ENCODE measurements at places on chromosomes 13 and 19.

DNA sequence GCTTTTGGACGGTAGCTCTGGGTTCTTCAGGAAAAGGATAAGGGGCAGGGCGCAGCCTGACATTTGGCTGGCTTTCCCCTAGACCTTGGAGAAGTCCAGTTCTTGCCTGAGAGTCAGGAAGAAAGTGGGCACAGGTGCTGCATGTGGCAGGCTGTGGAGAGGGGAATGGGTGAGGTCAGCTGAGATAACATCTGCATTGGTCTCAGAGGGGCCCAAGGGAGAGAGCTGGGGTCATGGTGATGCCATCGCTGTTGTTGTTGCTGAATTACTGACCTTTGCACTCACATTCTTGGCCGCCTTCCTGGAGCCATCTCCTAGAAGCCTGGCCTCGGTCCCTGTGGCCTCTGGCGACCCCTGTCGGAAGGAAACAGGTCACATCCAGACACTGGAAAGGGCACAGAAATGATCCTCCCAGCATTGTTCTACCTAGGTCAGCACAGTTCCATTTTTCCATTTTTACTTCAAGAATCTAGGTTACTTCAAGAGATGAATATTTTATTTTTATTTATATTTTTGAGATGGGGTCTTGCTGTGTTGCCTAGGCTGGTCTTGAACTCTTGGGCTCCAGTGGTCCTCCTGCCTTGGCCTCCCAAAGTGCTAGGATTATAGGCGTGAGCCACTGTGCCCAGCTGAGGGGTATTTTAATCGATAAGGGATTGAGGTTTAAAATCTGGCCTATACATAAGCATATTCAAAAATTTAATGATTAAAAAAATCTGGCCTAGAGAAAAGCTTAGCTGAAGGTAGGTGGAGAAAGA, 6.5 kb upstream of the LIPE start:
- DNase-seq = no peak

DNA sequence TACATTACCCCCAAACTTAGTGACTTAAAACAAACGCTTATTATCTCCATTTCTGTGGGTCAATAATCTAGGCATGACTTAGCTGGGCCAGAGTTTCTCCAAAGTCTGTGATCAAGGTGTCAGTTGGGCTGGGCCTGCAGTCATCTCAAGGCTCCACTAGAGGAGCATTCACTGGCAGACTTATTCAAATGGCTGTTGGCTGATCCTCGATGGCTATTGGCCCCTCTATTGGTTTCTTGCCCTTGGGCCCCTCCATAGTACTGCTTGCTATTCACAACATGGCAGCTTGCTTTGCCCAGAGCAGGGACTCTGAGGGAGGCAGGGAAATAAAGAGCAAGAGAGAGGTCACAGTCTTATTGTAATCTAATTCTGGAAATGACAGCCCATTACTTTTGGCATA, 57.6 kb downstream of the RCBTB2 start:
- DNase-seq = no peak

DNA sequence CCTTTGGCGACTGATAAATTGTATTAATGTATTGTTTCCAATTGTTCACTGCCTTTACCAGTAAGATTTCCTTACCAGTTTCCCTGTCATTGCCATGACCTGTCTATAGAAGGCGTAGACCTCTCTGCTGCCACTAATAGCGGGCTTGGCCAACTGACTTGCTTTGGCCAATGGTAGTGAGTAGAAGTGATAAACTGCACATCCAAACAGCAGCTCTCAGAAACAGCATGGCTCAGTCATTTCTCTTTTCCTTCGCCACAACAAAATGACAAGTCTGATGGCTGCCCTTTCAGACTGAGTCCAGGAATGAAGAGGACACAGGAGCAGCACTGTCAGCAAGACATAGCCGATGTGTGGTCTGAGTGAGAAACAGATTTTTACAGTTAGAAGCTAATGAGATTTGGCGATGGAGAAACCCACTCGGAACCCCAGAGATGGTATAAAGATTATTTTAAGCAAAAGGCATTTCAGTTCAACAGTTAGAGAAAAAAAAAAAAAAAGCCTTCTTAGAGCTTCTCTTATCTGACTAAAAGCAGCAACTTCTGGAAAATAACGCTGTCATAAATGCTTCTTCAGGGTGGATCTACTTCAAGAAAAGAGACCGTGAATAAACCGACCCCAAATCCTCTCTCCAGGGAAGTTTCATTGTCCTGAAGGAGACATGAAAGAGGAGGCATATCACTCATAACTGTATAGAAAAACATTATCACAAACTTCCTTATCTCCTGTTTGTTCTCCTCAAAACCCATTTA, 42.0 kb upstream of the TM9SF2 start:
- DNase-seq = no peak

DNA sequence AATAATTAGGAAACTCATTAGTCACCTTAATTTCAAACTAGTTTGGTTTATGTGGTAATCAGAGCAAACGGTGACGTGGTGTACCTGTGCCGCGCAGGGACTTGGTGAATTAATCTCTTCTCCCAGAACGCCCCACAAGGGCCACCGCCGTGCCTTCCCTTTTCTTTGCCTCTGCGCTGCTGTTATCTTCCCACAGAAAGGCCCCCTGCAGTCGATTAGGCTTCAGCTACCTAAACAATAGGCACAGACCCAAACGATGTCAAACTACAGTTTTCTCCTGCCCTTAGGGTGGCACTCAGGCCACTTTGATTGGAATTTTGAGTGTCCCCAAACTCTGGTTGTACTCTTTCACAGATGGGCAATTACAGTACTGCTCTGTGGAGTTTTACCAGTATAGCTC, 115.5 kb downstream of the GGACT start:
- no peak for DNase-seq

DNA sequence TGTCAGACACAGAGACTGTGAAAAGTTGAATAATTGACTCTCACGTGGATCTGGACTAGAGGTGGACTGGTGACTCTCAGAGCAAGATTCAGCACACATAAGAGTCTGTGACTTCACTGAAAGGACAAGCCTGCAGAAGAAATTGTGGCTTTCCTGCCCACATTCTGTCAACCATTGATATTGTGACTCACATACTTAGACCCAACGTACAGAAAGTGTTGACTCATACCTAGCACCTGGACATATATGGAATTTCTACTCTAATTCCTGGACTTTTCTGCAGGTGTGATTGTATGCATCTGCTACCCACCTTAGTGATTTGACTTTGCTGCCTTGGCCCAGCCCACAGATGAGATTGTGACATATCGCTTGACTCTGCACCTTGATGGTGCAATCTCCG, 15.6 kb upstream of the ZNF730 start:
- no peak for DNase-seq

DNA sequence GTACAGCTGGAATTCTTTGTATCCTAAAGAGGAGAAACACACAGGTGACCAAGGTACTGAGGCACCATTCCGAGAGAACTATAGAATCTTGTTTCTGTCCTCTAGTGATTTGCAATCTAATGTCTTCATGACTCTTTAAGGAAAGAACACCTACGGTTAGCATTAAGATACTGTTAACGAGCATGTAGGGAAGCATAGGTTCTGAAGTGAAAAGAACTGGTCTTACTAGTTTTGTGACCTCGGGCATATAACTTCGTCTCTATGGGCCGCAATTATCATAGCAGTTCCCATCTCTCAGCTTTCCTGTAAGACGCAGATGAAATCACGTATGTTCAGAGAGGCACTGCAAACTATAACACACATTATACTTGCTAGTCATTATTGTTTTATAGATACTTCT, 193.0 kb upstream of the NBEA start:
- no peak for DNase-seq

- DNase-seq = no peak
Observed at GRCh38 chr13:85186356-85187045, 612.7 kb downstream of the SLITRK6 start.

Measured in activated CD8-positive, alpha-beta memory T cell treated with anti-CD3 and anti-CD28 coated beads for 48 hours (primary cell).